Activated naive CD4-positive, alpha-beta T cell (primary cell): ENCODE measurements at places on chromosomes 1 and 21.
A peak's percentile ranks its signal among the peaks of the same experiment; 100 is the strongest.

DNA sequence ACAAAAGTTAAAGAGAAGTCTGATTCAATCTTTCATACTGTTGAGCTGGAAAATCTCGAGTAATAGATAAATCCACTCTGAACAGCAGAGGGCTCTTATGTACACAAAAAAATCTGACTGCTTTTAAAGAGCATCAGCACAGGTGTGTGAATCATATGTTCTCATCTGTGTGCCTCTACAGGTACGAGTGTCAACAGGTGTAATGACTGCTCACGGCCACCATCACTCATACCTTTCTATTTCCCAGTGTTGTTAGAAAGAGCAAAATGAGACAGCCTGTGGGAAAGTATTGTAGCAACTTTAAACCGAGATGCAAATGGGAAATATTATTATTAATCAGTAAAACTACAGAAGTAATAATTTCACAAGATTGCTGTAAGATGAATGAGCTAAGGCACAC is 49.0 kb upstream of the SCAF4 start:
- DNase-seq = no peak

DNA sequence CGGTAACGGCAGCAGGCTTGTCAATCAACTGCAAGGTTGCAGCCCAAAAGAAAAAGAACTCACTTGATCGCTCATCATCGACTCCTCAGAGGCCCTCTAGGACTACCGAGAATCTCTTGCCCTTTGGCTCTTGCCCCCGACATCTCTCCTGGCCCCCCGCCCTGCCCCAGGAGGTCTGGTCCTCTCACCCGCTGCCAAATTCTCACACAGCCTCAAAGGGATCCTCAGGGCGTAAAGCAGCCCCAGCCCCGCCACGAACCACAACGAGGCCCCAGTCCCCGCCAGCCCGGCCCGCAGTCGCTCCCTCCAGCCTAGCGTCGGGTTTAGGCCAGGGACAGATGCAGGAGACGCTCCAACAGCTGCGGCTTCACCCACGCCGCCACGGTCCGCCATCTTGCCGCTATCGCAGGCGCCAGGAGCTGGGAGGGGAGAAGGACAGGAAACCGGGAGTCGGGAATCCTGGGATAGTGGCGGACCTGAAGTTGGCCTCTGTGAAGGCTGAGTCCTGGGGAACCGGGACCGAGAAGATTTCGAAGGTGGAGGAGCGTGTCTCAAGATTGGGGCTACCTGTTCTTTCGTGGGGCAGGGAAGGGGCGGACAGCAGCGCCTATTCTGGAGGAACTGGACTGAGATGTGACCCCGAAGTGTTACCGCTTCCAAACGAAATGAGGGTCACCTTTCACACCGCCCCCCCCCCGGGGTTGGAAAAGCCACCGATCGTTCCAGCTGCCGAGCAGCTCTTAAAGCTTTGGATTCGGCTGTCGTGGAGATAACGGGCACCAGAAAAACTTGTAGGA is at the start of gene ST7L:
ST7L (minus strand) TSS at position 421 of the 797 bp plus-strand sequence; CDS start at position 393, 28 bp downstream.
- peak; percentile 27 for DNase-seq

- no peak for DNase-seq
Measured at GRCh38 chr1:204513117-204513716, 3.0 kb upstream of the MDM4 start.

GRCh38 chr1:11707621-11708276 is 16.2 kb downstream of the DRAXIN start:
- no peak for DNase-seq

DNA sequence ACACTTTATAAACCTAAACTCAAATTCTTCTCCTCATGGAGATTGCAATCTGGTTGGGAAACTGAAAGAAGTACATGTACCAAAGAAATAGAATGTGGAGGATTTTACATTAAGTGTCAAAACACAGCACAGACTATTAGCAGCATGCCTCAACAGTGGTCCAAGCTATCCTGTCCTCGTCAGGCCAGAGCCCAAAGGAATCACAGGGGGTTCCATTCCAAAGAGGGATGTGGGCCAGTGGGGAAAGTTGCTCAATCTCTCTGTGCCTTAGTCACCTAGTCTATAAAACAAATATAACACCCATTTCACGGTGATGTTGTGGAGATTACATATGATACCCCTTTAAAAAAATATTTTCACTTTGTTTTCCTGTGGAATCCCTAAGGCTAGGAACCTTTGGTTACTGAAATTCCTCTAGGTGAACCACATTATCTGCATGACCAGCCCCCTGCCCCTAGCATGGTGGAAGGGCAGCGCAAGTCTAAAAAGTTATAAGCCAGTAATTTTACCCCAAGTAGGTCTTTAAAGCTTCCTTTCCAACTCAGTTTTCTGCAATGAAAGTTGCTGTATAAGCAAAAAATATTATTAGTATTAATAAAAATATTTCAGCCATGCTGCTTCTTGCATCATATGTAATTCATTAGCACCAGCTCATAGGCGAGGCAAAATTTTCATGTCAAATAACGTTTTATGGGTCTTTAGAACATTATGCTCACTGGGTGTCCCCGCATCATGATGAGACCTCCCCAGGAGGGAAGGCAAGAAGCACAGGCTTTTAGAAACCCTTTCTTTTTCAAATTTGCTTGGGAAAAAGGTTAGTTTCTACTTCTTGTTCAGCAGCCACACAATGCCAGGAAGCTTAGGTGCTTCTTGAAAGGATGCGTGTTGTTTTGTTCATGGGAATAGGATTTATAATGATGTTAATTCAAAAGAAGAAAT is 548.8 kb upstream of the PKN2 start:
- no peak for DNase-seq

DNA sequence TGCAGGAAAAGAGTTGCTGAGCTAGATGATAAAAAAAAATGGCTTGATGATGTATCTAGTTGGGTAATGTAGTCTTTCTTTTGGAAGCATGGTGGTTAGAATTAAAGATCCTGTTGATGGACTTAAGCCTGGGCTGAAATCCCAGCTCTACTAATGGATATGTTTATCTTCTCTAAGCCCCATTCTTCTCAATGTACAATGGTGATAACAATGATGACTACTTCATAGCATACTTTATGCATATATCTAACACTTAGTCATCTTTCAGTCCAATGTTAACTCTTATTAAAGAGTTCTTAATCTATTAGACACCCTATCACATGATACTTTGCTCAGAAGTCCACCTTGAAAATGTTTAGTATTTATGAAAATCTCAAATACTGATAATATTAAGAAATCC is 189.5 kb downstream of the PLA2G4A start:
- DNase-seq = no peak

GRCh38 chr1:117301901-117302300 is 65.3 kb upstream of the MAN1A2 start:
- no peak for DNase-seq

DNA sequence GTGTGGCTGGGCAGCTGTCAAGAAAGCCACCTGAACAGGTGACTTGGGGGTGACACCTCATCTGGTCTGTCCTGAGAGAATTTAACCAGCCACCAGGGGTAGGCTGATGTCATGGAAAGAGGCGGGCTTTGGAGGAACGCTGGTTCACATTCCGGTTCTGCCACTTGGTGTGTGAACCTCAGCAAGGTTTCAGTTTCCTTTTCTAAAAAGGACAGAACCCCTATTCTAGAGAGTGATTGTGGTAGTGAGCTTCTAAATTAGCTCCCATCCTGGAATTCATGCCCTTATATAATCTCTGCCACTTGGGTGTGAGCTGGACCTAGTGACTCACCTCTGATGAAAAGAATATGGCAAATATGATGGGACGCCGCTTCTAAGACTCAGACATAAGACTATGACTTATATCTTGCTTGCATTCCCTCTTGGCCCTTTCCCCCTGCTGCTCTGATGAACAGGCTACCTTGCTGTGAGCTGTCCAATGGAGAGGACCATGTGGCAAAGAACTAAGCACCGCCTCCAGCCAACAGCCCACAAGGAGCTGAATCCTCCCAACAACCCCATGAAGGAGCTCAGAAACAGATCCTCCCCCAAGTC is 332.1 kb downstream of the RRAGC start:
- DNase-seq = no peak

DNA sequence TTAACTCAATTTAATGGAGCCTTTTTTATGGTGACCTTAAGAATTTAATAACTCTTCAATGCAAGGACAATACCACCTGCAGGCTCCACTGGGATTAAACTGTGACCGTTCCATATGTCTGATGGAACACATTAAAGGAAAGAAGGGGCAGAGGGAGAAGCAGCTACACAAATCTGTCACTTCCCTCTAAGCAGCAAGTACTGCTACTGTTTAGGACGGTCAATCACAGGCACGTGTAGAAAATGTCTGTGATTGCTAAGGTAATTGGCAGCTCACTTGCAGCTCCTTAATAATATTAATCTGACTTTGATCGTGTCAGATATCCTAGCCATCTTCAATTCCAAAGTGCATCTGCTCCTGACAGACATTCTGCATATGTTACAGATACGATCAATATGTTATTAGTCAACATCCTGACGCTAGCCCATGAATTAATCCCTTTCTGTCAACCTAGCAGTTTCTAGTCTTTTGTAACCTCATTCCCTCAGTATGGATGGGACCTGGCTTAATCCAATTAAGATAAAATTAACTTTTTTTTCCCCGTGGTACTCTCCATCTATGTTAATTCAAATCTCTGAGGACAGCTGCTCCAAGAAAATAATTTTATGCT is 1012.4 kb downstream of the AMY1C start:
- no peak for DNase-seq

DNA sequence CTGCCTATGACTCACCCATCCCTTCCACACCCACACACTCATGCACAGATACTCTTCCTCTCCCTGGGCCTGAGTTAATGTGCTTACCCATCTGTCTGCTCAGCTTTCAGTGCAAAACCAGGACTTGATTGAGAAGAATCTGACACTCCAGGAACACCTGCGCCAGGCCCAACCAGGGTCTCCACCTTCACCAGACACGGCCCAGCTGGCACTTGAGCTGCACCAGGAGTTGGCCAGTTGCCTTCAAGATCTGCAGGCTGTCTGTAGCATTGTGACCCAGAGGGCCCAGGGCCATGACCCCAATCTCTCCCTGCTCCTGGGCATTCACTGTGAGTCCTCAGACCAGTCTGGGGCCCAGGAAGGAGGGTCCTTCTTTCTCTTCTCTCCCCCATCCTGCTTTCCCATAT is 3.5 kb upstream of the SH3BGRL3 start:
- DNase-seq = no peak

DNA sequence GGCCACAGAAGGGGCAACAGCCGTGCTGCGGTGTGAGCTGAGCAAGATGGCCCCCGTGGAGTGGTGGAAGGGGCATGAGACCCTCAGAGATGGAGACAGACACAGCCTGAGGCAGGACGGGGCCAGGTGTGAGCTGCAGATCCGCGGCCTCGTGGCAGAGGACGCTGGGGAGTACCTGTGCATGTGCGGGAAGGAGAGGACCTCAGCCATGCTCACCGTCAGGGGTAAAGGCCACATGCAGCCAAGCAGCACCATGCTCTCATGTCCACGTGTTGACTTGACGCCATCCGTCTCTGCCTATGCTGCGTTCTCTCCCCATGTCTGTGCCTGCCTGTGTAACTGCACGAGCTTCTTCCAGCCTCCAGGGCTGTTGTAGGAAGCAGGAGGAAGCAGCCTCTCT is 85.5 kb downstream of the OBSCN start:
- no peak for DNase-seq

DNA sequence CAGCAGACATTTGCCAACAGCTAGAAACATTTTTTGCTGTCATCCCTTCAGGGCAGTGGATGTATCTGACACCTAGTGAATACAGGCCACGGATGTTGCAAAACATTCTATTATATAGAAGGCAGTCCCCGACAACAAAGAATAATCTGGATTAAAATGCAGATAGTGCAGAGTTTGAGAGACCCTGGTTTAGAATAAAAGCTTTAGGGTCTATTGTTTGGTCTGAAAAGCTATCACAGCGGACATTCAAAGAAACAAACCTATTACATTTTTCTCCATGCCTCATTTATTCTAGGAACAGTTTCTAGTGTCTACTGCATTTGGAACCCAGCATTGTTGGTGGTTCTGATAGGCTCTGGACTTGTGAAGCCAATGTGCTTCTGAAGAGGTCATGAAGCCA is 316.3 kb downstream of the TGFB2 start:
- no peak for DNase-seq

DNA sequence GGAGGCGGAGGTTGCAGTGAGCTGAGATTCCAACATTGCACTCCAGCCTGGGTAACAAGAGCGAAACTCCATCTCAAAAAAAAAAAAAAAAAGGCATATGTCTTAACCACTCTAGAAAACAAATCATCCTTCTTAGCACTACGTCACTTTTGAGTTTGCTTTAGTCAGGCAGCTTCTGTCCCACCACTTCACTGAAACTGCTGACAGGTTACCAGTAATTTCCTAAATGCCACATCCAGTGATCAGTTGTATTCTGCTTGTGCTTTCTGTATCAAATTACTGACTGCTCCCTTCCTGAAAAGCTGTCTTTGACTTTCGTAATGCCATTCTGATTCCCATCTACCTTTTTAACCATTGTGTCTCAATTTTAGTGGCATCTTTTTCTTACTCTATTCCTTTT is 21.7 kb downstream of the RCOR3 start:
- DNase-seq = no peak

GRCh38 chr1:44519035-44519676 is 114.1 kb downstream of the RNF220 start:
- no peak for DNase-seq

GRCh38 chr1:223177681-223178080 is 34.6 kb upstream of the TLR5 start:
- DNase-seq = no peak

DNA sequence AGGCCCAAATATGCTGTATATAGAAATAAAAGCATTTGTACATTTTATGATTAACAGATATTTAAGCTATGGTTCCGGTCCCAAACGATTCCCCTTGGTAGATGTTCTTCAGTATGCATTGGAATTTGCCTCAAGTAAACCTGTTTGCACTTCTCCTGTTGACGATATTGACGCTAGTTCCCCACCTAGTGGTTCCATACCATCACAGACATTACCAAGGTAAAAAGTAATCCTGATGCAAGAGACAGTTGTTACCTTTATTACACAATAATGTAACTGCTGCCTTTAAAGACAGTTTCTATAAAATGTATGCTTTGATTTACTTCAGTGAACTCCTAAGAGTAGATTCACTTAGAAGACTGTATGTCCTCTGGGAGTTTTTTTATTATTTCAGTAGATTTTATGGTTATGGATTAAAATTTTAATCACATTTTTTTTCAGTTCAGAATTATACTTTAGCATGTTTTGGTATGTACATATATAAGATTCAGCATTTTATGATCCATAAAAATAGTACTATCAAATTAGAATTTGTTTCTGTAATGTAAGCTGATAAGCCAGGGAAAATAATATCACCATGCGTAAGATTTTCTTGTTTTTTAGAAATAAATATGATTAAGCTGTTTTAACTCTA is 96.5 kb downstream of the USP25 start:
- no peak for DNase-seq

- DNase-seq = no peak
Measured at GRCh38 chr1:13779930-13780329, 79.9 kb downstream of the PRDM2 start.

GRCh38 chr21:44083631-44084291 is 23.4 kb upstream of the PWP2 start:
- DNase-seq = no peak
